ENCODE measurements at places on chromosomes 1 and 21.

GRCh38 chr1:227869851-227870305, 54.4 kb downstream of the PRSS38 start:
- no peak for DNase-seq

- no peak for DNase-seq
Measured at GRCh38 chr1:76191561-76191960, 117.0 kb downstream of the ST6GALNAC3 start.

DNA sequence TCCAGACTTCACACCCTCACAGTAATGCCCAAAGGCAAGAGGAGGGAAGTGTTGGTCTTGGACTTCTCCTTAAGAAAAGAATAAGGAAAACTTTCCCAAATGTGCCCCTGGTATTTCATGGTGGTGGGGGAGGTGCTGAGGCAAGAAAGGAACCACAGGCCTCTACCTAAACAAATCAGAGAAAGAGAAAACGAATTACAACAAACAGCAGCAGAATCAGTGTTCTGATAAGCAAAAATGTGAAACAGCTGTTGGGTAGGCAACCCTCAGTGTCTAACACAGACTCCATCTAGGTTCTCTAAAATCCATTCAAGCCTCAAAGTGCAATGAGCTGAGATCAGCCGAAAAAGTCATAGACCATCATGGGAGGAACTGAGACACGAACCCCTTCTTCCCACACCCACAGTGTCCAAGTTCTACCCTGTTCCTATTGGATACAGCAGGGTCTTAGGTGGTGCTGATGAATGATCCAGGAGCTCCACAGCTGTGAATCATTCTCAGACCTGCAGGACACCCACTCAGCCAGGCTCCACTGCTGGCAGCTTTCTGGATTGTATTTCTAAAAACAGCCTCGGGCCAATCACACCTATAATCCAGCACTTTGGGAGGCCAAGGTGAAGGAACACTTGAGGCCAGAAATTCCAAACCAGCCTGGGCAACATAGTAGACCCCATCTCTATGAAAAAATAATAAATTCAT, 149.1 kb downstream of the PLPP3 start:
- no peak for DNase-seq

DNA sequence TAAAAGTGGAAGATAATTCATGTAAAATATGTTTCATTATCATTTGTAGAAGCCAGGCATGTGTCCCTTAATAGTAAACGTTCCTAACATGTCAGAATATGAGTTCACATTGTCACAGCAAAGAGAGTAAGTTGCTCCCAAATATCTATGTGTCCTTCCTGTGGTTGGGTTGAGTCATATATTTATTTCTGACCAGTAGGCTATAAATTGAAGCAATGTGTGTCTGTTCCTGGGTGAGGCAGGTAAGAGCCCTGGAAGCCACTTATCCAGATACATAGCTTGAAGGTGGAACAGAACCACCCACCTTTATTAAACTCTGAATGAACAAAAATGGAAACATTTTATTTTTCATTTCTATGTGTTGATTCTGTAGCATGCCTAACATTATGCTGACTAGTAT, 2251.6 kb downstream of the NCAM2 start:
- no peak for DNase-seq

DNA sequence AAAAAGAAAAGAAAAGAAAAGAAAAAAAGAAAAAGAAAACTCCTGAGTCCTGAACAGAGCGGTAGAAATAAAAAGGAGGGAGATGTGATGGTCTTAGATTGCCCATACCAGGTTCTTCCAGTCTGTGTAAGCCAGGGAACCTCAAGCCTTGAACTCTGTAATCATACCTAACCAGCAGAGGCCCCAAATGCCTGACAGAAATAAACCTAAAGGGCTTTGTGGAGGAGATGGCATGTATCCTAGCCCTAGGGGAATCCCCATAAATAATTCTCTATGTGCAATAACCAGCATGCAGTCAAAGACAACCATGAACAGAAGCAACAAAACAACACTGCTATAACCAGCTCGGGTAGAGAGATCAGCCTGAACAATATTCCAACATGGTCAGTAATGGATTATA, 40.4 kb downstream of the USP48 start:
- no peak for DNase-seq

DNA sequence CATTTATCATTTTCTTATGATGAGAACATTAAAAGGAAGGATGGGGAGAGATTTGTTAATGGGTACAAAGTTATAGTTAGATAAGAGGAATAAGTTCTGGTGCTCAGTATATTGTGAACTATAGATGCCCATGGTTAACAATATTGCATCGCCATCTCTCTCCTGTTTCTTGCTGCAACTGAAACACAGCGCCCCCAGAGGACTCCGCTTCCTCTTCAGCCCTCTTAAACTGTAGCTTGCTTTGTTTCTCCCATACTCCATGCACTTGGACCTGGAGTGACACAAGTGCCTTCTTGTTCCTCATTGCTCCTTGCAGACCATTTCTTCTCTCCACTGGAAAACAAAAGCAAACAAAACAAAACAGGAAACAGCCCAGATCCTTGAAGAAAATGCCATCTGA, 70.1 kb upstream of the NTPCR start:
- DNase-seq: no peak

DNA sequence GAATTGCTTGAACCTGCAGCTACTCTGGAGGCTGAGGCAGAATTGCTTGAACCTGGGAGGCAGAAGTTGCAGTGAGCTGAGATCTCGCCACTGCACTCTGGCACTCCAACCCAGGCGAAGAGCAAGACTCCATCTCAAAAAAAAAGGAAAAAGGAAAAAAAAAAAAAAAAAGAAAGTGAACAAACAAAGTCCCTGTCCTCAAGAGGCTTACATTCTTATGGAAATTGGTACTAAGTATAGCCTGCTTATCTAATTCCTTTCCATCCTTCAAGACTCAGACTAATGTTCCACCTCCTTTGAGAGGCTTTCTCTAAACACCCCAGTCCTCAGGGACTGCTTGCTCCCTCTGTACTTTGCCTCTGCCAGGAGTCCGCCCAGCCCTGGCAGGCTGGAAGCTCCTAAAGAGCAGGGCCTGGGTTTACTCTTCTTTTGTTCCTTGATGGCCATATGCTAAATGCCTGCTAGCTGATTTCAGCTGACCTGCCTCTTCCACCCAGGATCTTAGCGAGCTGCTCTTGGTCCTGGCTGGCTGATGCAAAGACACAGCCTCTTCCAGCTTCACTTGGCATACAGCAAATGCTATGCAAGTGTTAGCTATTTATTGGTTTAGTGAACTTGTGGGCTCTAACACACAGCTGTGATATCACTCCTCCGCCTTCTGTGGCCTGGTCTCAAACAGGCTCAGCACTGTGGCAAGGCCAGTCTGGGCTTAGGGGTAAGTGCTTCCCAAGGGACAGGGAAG, 9.8 kb downstream of the SLC9A1 start:
- DNase-seq: no peak

DNA sequence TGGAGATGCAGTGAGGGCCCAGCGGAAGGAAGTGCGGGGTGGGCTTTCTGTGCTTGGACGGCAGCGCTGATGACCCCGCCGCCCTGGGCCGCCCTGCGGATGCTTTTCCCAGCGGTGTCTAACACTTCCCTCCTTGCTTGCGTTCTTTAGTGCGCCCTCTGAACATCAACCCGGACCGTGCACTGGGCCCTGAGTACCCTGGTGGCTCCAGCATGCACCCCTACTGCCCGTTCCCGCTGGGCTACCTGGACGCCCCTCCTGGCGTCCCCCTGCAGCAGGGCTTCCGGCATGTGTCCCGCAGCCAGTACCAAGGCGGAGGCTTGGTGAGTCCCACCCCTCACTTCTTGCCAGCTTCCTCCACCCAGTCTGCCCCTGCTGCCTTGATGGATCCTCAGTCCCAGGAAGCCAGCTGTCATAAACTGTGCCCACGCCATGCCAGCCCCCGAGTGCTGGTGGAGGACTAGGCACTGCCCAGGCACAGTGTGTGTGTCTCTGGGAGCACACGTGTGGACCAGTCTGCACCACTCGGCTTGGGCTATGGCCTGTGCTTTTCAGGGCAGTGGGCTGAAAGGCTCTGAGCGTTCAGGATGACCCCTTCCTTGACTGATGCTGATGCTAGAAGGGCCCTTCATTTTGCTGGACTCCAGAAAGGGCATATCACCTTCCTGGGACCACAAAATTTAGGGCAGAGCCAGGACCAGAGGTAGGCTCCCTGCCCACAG, 2.3 kb downstream of the DMRTB1 start:
- DNase-seq: no peak

DNA sequence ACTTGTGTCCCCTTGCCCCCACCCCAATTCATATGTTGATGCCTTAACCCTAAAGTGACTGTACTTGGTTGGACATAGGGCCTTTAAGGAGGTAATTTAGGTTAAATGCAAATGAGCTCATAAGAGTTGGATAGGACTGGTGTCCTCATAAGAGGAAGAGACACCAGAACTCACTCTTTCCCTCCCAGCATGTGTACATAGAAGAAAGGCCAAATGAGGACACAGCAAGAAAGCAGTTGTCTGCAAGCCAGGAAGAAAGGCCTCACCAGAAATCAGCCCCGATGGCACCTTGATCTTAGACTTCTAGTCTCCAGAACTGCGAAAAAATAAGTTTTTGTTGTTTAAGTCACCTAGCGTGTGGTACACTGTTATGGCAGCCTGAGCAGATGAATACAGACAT, 45.5 kb downstream of the RAB3GAP2 start:
- DNase-seq: no peak

GRCh38 chr1:26874896-26875295, 11.9 kb downstream of the SFN start:
- DNase-seq: no peak

- DNase-seq: no peak
Measured at GRCh38 chr21:45727390-45727789, 83.9 kb downstream of the PCBP3 start.

GRCh38 chr1:224262373-224263054, 67.5 kb downstream of the NVL start:
- DNase-seq: no peak

- DNase-seq: no peak
Measured at GRCh38 chr1:26689504-26689903, 6.3 kb upstream of the ARID1A start.

GRCh38 chr1:154471304-154471703, 30.7 kb upstream of the TDRD10 start:
- no peak for DNase-seq

DNA sequence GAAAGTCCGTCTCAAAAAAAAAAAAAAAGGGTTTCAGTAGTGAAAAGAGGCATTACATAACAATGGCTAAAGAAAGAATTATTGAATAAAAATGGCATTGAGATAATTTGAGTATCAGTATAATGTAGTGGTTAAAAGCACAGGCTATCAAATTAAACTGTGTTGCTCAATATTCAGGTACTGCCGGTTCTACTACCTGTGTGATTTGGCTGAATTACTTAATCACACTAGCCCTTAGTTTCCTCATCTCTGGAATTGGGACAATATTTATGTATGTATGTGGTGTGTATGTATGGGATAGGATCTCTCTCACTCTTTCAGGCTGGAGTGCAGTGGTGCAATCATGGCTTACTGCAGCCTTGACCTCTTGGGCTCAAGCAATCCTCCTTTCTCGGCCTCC, 56.1 kb upstream of the TEKT2 start:
- DNase-seq: no peak

GRCh38 chr21:46314441-46315020, 9.1 kb downstream of the C21orf58 start:
- no peak for DNase-seq

GRCh38 chr1:108671143-108671542, 10.2 kb upstream of the HENMT1 start:
- no peak for DNase-seq

DNA sequence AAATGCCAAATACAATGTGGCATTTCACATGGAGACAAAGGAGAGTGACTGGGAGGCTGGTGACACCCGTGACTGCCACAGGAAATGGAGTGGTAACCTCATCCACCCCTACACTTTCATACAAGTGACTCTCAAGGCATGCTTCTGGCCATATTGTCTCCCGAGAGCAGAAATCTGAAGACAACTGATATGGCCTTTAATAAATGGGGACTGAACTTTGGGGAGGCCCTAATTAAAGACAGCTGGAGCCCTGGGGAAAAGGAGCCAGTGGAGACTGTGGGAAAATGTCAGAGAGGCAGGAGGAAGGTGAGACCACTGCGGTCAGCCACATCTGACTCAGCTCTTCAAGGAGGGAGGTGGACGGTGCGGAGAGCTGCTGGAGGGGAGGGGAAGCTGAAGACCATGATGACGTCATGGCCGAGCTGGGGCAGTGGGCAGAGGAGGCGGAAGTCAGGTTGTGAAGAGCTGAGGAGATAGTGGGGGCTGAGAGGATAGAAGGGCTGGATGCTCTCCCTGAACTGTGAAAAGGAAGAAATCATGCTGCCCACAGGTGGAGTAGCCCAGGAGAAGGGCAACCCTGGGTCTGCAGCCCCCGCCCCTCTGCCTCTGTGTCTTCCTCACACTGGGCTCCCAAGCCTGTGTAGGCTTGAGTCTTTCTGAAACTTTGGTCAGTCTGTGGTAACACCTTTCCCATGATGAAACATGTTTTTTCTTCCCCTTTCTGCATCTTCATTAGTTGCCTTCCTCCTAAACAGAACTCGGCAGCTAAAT, 14.0 kb upstream of the NCF2 start:
- DNase-seq: no peak

DNA sequence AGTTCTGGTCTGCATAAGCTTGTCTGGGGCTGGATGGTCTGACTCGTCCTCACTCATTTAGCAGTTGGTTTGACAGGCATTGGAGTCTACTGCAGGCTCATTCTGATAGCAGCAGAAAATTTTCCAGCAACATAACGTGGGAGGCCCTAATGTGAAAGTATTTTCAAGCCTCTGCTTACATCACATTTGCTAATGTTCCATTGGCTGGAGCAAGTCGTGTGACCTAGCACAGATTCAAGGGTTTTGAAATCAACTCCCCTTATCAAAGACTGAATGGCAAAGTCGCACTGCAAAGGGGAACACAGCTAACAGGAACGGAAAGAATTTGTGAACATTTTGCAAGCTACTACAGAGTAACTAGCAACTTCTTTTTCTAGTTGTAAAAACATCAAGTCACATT, 2.3 kb upstream of the USH2A start:
- no peak for DNase-seq

DNA sequence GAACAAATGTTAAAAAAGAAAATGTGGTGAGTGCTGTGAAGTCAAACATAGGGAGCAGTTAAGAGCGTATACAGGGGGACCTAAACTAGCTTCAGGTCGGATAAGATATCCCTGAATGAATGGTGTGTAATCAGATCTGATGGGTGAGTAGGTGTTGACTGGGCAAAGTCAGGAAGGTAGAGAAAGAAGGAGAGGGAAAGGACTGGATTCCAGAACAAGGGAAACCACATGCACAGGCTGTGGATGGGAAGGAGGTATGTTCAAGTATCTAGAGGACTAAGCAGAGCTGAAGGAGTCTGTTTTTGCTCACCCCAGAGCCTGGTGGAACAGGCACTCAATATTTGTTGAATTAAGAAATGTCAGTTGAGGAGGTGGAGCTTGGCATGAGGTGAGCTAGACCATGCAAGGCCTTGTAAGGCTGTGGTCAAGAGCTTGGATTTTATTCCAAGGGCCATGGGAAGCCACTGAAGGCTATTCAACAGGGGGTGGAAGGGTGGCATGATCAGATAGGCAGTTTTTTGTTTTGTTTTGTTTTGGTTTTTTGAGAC, 27.4 kb downstream of the MAP7D1 start:
- no peak for DNase-seq

GRCh38 chr1:172339842-172340241, 80.6 kb upstream of the C1orf105 start:
- DNase-seq: no peak
